ENCODE measurements at places on chromosomes 1 and 21. TPM values are rescaled to one million over a fixed set of nuclear protein-coding genes. Genes with fewer than 3 reads are reported as not detected.

DNA sequence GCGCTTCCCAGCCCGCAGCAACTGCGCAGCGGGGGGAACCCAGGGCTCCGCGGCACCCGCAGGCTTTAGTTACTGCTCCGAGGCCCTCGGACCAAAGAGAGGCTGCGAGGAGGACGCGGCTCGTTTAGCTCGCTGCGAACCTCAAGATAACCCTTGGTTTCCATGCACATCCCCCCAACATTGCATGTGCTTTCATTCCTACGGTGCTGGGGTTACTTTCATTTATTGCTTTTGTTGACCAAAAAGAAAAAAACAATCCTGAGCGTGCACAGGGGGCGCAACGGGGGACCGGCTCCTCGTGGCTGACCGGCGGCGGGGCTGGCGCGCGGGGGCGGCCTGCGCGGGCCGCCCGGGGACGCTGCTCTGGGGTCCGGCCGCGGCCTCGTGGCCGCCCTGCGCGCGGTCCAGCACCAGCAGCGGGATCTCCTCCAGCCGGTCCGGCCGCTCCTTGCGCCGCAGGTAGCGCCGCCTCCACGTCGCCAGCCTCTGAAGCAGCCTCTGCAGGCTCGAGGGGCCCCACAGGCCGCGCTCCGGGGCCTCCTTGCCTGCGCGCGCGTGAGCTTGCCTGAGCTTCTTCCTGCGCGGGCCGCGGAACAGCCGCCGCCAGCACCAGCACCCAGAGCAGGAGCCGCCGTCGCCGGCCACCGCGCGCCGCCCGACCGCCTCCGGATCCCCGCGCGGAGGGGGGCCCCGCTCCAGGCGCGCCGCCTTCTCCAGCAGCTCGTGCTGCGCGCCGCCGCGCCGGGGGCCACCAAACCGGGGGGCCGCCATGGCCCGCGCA is 77.4 kb downstream of the DESI2 start:
- peak; percentile 45 for DNase-seq

GRCh38 chr1:23651069-23651808 is 40.4 kb upstream of the RPL11 start:
- DNase-seq: no peak

DNA sequence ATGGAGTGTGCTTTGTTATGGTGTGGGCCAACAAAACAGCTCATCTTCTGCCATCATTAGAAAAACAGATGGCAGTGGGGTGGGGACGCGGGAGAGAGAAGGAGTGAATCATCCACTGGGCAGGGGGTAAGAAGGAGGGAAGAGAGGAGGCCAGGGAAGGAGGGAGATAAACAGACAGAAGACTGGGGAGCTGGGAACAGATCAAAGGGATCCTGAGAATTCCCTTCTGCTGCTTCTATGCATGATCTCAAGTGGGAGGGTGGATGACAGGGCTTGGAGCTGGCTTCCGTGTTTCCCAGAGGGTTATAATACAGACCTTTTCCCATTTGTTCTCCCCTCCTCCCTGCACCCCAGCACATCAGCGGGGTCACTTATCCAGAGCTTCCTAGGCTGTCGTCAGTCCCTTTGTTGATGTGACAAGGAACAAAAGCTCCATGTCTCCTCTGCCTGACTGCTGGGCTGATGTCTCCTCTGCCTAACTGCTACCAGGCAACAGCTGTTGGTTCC is 338.6 kb downstream of the PAPPA2 start:
- DNase-seq: no peak

GRCh38 chr1:201051399-201051798 is 27.9 kb upstream of the KIF21B start:
- peak; percentile 57 for DNase-seq

DNA sequence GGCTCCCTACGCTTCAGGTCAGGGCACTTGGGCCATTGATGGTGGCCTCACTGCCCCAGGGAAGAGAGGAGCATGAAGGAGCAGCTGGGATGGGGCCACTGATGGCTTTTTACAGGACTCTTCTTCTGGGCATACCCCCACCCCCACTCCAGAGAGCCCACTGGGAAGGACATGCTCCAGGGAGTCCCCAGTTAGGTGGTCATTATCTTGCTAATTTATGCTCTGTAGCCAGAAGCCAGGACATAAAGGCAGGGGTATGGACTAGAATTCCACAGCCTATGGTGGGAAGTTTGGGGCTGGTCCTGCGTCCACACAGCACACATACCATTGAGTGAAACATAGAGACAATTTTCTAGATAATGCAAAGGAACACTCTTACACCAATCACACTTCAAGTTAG is 8.8 kb upstream of the GRIK3 start:
- no peak for DNase-seq

- no peak for DNase-seq
Measured at GRCh38 chr1:193310564-193310963, 124.2 kb upstream of the B3GALT2 start.

GRCh38 chr1:198203434-198203833 is 46.6 kb downstream of the NEK7 start:
- DNase-seq: no peak

DNA sequence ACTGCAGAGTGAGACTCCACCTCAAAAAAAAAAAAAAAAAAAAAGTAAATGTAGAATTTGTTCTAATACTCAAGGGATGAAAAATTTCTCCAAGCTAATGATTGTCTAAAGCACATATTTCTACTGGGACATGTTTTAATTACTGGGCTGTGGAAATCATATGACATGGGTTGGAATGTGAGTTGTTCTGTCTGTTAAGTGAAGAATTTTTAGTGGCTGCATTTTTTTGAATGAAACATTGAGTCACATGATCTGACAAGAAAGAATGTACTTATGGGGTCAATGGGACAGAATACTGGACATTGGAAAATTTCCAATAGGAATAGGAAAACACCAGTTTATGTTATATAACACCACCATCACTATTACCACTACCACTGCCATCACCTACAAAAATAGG is 123.8 kb upstream of the IVNS1ABP start:
- no peak for DNase-seq

DNA sequence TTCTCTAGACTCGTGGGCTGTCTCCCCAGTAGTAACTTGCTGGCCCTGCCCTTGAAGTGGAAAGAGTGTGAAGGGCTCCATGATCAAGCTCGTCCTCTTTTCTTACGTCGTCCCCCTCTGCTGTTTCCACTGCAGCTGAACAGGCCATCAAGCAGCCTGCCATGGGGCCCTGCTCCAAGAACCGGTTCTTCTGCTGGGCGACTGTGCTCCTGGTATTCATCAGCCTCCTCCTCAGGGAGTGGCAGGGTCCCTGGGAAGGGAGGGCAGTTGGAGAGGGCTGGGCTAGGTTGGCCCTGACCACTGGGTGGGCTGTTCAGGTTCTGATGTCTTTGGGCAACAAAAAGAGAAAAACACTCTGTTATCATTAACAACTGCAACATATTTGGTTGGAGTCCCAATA is 151.5 kb downstream of the FCRL5 start:
- DNase-seq: no peak

- no peak for DNase-seq
Measured at GRCh38 chr1:66497910-66498309, 36.0 kb upstream of the SGIP1 start.

XCL2 gene
- 191 TPM for total RNA-seq

- no peak for DNase-seq
Measured at GRCh38 chr1:199954699-199955098, 72.8 kb upstream of the NR5A2 start.

GRCh38 chr1:56745231-56745630 is 74.0 kb downstream of the FYB2 start:
- DNase-seq: no peak

- peak; percentile 28 for DNase-seq
Measured at GRCh38 chr1:93708734-93709481, 27.3 kb upstream of the BCAR3 start.

CD1B gene
- total RNA-seq: not detected

DNA sequence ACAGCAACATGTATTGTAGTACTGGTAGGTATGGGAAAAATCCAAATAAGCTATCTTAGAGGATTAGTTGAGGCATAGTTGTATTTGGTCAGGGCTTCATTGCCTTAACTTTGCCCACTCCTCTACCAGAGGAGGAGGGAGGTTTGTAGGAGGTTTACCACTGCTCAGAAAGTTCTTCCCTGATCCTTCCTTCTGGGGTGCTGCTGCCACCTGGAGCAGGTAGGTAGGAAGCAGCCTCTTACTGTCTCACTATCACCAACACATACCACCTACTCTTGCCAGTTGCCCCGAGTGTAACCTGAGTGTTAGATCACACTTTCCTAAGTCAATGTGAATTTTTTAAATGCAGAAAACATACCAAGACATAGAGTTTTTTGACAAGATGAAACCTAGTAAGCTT is 24.1 kb upstream of the ZSWIM5 start:
- peak; percentile 11 for DNase-seq

AMPD1 gene
- not detected for total RNA-seq

CLDN19 gene
- not detected for total RNA-seq

GRCh38 chr1:93196591-93196990 is 16.1 kb downstream of the CCDC18 start:
- DNase-seq: no peak
